NCI-H1092 treated with DMSO at 0.1 percent for 48 hours (cell line): ENCODE measurements at places on chromosomes 6 and 20.

- no peak for DNase-seq
Observed at GRCh38 chr6:15074806-15075205, 171.1 kb upstream of the JARID2 start.

GRCh38 chr6:30876039-30876730, 8.1 kb upstream of the DDR1 start:
- DNase-seq = no peak

GRCh38 chr20:54556406-54556805, 81.0 kb downstream of the DOK5 start:
- no peak for DNase-seq

DNA sequence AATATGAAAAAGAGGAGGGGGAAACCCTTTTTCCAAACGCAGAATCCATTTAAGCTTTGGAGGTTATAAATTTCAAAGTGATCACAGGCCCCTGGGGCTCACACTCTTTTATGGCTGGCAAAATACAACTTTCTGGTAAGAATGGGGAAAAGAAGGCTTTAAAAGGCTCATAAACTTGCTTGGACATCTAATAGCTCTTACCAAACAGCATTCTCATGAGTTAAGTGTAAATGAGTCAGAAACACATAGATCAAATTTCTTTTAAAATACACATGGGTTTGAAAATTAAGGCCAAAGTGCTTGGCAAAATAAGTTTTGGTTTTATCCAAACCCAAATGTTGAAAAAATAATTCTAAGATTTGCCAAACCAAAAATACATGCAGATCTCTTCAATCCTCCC, 154.6 kb downstream of the SOBP start:
- no peak for DNase-seq

- DNase-seq = no peak
Observed at GRCh38 chr6:131982740-131983259, 31.6 kb upstream of the CCN2 start.

DNA sequence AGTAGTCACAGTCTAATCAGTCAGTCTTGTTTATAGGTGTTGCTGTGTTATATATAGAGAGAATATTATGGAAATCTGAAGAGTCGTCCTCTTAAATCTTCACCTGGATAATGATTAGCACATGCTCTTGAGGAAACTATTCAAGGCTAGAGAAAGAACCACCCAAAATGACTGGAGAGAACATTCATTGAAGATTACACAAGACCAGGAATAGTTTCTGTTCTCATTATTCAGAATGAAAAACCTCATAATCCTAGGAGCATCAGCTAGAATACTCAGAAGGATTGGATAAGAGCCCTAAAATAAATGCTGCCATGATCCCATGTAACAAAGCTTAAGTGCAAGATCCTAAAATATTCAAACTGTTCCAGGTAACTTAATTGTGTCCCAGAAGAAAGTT, 278.2 kb upstream of the PREP start:
- DNase-seq = no peak

- no peak for DNase-seq
Observed at GRCh38 chr6:93789532-93789931, 370.2 kb upstream of the EPHA7 start.

DNA sequence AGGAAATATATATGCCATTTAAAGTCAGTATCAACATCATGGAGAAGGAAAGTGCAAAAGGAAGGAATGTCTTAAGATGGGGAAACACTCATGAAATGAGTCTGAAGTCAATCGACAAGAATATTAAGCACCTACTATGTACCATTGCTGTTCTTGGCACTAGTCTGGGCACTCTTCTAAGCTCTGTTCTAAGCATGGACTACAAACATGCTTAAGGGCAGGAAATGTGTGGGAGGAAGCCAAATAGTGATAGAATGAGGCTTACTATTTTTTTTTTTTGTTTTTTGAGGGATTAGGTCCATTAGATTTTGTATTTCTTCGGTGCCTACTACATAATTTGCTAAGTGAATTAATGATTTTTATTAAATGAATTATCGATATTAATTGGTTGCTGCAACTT, 83.8 kb upstream of the SUPT3H start:
- no peak for DNase-seq

DNA sequence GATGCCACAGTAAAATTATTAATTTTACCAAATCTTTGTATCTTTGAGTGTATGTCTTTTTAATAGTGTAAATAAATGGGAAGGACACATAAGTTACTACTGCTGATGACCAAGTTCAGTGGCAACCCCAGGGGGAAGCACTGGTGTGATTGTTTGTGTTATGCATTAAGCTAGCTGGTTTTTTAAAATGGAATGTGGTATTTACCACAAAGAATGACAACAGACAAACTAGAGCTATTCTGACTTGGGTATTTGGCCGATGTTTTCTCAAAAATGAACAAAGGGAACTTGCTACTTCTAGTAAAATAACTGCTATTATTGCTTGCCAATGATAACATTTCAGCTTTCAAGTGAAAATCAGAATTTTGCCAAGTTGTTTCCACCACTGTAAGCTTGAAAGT, 2.9 kb downstream of the FNDC1 start:
- no peak for DNase-seq

DNA sequence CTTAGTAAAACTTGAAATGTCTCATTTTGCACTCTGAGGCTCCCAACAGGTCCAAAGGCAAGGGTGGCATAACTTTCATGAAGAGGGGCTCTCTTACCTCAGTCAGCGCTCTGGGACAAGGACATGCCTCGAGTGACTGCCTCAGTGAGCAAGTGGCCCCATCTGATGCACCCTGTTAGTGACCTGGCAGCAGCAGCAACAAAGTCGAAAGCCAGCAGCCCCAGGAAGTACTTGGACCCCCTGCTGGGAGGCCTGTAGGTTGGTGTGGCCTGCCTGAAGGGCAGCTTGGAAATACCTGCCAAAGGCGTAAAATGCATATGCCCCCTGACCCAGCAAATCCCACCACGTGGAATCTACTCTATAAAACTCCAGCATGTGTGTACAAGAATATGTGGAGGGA, 13.2 kb downstream of the MAP1LC3A start:
- no peak for DNase-seq

- DNase-seq = peak; percentile 46
Observed at GRCh38 chr6:41182069-41183034, 18.6 kb downstream of the TREML2 start.

DNA sequence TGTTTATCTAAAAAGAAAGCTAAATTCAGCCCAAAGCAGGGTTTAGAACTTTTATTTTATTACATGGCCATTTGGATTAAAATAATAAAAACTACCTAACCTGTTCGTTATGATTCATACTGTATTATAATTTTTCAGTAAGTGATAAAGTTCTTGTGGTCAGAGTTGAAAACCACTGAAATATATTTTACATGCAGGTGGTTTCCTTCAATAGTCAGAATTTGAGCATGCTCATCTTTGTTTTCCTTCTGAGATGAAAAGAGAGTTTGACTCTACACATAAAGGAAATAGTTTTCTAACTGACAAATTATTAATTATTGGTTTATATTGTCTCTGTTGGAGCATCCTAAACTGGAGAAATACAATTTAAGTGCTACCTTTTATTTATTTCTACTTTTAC, 114.0 kb upstream of the FKBP1C start:
- DNase-seq = no peak

- DNase-seq = no peak
Observed at GRCh38 chr6:149169761-149170511, 147.6 kb upstream of the TAB2 start.

- peak; percentile 22 for DNase-seq
Observed at GRCh38 chr6:68756454-68757375, 121.6 kb downstream of the ADGRB3 start.

DNA sequence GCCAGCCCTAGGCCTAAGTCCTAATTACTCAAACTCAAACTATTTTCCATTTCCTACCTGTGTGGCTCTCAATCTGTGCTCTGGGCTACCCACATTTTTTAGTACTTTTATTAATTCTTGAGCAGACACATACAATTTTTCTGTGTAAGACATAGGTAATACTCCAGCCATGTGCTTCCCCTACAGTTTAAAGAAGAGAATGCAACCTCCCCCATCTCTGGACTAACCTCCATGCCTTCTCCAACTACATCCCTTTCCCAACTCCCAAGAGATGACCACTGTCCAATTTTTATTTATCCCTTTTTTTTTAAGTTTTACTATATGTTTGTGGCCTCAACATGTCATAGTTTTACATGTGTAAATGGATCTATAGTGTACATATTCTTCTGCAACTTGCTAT, 5.8 kb downstream of the HMGN4 start:
- no peak for DNase-seq

DNA sequence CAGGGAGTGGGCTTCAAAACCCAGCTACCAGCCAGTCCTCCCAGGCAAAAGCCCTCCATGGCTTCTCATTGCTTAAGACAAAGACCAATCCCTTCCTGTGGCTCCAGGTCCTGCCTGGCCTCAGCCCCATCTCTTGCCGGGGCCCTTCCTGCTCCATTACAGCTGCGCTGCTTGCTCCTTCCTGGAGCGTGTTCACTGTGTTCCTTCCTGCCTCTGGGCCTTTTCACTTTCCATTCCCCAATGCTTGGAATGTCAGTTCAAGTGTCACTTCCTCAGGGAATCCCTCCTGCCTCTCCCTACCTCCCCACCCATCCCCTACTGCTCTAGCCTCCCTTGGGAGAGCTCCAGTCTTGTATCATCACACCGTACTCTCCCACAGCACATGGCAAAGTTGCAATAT, 11.1 kb upstream of the ITPR3 start:
- DNase-seq = no peak

DNA sequence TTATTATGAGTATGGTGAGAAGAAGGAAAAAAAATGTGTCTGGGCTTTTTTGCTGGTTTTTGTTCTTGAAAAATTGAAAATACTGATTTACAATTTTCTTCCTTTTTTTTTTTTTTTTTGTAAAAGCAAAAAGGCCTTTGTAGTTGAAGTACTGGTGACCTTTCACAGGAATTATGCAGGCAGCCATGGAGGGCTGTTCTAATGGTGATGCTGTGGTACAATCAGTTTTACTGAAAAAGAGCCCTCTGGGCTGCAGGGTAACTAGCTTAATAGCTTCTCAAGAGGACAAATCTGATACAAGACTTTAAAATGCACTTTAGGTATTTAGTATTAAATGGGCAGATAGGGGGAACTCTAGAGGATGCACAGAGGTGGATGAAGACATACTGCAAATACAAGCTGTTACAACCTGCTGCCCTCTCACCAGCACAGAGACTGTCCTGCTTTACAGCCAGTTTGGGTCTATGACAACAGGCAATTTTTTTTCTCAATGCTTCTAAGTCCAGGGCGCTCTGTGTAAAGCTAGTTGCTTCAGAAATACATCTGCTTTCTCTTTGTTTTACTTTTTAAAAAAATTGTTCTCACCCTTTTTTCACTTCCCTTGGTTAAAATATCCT, 61.6 kb upstream of the HS3ST5 start:
- DNase-seq = no peak

DNA sequence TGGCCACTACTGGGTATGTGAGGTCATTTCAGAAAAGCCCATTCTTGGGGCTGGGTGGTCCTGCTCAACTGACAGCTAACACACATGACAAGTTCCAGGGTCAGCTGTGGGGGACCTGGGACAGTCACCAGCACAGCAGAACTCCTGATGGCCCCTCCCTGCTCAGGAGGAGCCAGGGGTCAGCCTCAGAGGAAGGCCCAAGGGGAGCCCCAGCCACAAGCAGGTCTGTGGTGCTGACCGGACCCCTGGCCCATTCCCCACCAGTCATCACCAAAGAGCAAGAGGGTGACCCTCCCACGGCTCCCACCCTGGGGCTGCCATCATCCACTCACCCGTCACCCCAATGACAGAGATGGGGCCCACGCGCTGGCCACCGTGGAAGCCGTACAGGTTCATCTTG, 18.0 kb downstream of the CYP21A2 start:
- no peak for DNase-seq

- no peak for DNase-seq
Observed at GRCh38 chr6:151247490-151247889, 7.7 kb downstream of the AKAP12 start.

- no peak for DNase-seq
Observed at GRCh38 chr6:14618759-14619418, 501.3 kb downstream of the CD83 start.

DNA sequence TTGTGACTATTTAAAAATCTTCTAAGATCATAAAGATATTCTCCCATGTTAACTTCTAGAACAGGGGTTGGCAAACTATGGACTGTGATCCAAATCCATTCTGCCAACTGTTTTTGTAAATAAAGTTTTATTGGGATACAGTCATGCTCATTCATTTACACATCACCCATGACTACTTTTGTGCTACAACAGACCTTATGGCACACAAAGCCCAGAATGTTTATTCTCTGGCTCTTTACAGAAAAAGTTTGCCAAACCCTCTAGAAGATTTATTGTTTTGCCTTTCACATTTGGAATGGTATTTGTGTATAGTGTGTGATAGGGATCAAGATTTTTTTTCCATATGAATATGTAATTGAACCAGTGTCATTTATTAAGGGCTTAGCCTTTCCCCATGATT, 341.7 kb downstream of the CD83 start:
- DNase-seq = no peak

DNA sequence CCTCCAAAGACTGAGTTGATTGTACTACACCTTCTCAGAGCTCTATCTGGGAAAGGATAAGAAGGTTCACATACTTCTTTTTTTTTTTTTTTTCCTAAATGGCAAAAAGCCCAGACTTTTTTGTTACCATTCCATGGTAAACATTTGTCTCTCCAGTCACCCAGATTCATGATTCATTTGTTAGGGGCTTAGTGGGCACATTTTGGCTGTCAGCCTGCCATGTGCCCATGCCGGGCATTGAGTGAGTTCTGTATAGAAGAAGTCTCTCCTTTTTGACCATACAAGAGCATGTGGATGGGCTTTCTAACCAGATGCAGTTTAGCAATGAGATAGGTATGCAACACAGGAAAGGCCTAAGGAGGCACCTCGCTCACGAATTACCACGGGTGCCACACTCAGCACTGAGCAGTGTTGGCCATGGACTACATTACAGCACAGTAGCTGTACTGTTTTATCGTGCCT, 447.5 kb upstream of the HSF2 start:
- DNase-seq = no peak

GRCh38 chr20:1803061-1803931, 91.9 kb upstream of the SIRPA start:
- DNase-seq = no peak

DNA sequence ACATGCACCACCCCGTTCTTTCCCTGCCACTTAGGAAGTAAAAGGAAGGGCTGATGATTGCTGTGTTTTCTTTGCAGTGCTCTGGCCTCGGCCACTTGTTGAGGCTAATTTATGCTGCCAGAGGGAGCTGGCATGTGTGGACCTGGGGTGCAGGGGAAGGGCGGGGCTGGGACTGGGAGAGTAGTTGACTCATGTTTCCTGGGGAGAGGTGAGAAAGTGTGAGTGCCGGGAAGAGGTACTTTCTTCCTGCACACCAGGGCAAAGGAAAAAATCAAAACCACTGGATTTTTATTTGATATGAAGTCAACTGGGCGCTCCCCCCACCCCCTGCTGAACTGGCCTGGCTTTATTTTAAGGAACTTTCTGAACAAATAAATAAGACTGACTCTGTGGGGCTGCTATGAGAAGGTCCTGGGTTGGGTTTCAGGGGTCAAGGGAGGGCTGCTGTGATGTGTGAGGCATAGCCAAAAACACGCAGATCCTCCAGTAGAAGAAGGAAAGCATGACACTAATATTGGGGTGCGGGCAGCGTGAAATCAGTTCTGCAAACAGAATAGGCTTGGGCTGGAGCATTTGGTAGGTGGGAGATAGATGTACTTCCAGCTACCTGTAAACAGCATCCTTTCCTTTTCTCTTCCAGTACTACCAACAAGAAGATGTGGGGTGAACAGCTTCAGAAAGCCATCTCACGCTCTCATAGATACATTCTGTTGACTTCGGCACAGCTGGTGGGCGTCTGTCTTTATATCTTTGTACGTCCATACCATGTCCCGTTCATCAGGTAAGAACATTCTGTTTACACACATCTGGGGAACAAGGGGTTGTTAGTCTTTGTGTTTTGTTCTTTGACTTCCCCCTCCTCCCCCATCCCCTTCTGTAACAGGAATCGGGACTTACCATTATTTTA, 87.5 kb downstream of the SYNJ2 start:
- DNase-seq = no peak
